ENCODE measurements at places on chromosomes 11 and 22.

GRCh38 chr11:32549611-32550187 is 33.9 kb upstream of the EIF3M start:
- DNase-seq: no peak

DNA sequence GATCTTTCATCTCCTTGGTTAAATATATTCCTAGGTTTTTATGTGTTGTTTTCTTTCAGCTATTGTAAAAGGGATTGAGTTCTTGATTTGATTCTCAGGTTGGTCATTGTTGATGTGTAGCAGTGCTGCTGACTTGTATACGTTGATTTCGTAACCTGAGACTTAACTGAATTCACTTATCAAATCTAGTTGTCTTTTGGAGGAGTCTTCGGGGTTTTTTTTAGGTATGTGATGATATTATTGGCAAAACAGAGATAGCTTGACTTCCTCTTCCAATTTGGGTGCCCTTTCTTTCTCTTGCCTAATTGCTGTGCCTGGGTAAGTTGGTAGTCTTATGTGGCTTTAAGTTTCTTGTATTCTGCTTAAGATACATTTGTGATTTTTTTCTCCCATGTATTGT is 52.8 kb downstream of the CBL start:
- DNase-seq: no peak

GRCh38 chr11:124150684-124151083 is 32.5 kb upstream of the OR10D3 start:
- no peak for DNase-seq

- DNase-seq: no peak
Observed at GRCh38 chr11:17735818-17736578, 1.4 kb downstream of the KCNC1 start.

DNA sequence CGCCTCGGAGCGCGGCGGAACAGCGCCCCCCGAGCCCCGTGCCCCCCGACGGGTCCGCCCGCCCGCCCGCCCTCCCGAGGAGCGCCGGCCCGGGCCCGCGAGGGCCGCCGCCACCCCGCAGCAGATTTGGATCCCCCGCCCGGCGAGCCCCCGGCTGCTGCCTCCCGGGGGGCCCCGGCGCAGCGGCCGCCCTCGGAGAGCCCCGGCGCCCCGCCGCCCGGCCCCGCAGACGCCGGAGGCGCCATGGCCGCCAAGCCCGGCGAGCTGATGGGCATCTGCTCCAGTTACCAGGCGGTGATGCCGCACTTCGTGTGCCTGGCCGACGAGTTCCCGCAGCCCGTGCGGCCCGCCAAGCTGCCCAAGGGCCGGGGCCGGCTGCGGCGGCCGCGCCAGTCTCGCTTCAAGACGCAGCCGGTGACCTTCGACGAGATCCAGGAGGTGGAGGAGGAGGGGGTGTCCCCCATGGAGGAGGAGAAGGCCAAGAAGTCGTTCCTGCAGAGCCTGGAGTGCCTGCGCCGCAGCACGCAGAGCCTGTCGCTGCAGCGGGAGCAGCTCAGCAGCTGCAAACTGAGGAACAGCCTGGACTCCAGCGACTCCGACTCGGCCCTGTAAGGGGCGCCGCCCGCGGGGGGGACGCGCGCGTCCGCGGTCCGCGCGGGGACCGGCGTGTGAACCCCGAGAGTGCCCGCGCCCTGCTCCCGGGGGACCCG is 380 bp downstream of the C11orf96 start:
- DNase-seq: no peak

GRCh38 chr11:72712168-72712751 is 38.0 kb upstream of the PDE2A start:
- no peak for DNase-seq

GRCh38 chr11:4523666-4524065 is 21.3 kb upstream of the OR52M1 start:
- DNase-seq: no peak

DNA sequence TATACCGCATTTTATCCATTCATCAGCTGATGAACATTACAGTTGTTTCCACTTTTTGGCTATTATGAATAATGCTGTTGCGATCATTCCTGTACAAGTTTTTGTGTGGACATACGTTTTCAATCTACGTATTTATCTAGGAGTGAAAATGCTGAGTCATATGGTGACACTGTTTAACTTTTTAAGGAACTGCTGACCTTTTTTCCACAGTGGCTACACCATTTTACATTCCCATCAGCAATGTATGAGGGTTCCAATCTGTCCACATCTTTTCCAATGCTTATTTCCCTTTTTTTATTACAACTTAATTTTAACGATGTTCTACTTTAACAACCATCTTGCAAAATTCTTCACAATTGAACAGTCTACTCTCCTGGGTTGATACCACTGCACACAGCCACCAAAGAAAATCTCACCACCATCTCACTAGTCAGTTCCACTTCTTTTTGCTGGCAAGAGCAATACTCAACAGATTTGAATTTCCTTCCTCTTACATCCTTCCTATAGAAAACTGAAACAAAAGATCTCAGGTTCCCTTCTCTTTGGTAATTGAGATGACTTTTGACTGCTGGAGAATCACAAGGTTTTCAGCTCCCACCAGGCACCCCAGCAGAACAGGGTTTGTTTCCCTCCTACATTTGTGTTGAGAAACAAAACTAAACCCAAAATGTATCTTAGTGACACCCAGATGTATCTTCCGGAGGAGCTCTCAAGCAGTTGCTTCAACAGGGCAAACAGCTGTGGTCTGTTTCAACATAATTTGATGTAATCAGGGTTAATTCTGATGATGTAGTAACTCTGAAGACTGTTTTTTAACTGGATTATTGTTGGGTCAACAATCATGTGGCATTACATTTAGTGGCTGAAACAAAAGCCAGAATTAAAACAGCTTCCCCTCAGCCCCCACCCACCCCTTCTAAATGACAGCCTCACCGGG is 7.0 kb upstream of the GAB2 start:
- no peak for DNase-seq

DNA sequence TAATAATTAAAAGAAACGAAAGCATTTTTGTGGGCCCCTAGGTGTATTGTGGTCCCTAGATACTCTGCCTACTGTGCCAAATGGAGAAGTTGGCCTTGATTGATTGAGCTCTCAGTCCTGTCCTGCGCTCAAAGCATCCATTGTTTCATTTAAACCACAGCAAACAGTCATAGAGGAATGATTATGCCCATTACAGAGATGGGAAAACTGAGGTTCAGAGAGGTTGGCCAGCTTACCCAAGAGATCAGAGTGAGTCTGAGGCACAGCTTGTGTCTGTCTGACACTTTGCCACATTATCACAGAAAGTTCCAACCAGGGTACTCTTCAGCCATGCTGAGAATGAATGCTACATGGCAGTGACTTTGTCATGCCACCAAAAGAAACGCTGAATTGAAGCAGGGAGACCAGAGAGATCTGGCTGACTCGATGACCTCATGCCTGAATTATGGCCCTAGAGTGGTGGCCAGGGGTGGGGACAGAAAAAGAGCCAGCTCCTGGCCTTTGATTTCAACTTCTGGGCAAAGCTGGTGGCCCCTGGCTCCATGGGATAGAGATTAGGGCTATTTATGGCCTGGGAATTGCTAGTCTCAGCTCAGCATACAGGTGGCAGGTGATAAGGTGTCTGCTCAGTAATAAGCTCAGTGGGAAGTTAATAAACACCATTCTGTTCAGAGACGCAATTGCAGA is 180.5 kb downstream of the MIAT start:
- no peak for DNase-seq

- peak; percentile 43 for DNase-seq
Observed at GRCh38 chr22:44291674-44292360, 20.9 kb downstream of the SHISAL1 start.

- DNase-seq: peak; percentile 53
Observed at GRCh38 chr11:1988667-1989317, 8.8 kb downstream of the H19 start.

- no peak for DNase-seq
Observed at GRCh38 chr11:27319072-27319471, 43.9 kb downstream of the CCDC34 start.

GRCh38 chr22:49540913-49541692 is 286.6 kb downstream of the BRD1 start:
- DNase-seq: no peak

DNA sequence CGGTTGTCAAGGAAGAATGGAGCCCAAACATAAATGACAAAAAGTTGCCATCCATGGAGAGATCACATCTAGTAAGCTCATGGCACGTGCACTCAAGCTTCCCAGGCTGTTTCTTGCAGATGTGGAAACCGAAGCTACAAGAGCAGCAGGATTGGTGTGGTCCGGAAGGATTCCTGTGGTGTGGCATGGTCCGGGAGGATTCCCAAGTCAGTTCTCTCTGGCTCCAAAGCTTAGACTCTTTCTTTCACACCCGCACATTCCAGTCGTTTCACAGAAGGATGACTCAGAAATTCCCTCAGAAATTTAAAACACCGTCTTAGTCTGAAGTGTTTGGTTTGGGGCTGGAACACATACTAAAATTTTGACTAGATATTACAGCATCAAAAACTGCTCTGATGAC is 78.0 kb upstream of the DRD2 start:
- no peak for DNase-seq
